Fibroblast of pulmonary artery (primary cell): ENCODE measurements at places on chromosomes 7 and 10.

- no peak for DNase-seq
These were observed 5.8 kb downstream of the IKZF1 start for GRCh38 chr7:50310361-50310760.

GRCh38 chr10:14383266-14383665, 52.5 kb upstream of the FRMD4A start:
- DNase-seq, result peak; percentile 23

GRCh38 chr7:115410434-115410820, 488.5 kb downstream of the MDFIC start:
- no peak for DNase-seq

- DNase-seq, result no peak
These were observed 56.6 kb upstream of the RAB18 start for GRCh38 chr10:27447540-27447939.

GRCh38 chr7:31893365-31893764, 176.8 kb downstream of the PDE1C start:
- DNase-seq, result no peak

- peak; percentile 17 for DNase-seq
These were observed 243.8 kb upstream of the ETV1 start for GRCh38 chr7:14233076-14233867.

DNA sequence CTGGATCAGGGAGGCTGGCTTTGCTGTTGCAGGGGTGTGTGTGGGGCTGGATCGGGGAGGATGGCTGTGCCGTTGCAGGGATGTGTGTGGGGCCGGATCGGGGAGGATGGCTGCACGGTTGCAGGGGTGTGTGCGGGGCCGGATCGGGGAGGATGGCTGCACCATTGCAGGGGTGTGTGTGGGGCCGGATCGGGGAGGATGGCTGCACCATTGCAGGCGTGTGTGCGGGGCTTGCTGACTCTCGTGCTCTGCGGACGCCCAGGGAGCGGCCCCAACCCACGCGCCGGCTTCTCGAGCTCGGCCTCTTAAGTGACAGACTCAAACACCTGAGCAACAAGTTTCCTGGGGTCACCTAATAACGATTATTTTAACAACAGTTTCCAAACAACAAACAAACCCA, 518.2 kb downstream of the DNAJB6 start:
- no peak for DNase-seq

GRCh38 chr10:6396652-6397051, 183.4 kb downstream of the PRKCQ start:
- peak; percentile 33 for DNase-seq

GRCh38 chr10:3639546-3639945, 145.5 kb downstream of the KLF6 start:
- no peak for DNase-seq

GRCh38 chr10:6136215-6137201, 47.7 kb downstream of the RBM17 start:
- DNase-seq, result peak; percentile 58

GRCh38 chr10:28317760-28318159, 14.9 kb upstream of the MPP7 start:
- DNase-seq, result no peak

GRCh38 chr10:100614429-100615095, 78.8 kb downstream of the HIF1AN start:
- no peak for DNase-seq

DNA sequence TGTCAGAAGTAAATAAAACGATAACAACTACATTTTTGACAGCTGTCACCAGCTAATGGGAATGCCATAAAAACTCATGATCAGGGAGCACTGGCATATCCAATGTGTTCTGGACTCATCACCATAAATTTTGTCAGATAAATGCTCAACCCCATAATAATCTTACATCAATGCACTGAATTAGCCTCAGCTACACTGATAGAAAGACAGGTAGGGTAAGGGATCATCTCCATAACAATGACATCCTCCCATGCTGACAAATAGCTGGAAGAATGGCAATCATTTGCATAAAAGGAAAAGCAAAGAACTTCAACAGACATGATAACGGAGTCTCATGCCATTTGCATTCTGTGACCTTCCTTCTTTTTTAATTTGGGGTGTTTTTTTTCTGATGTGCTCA, 352.8 kb upstream of the PFKP start:
- DNase-seq, result no peak

- peak; percentile 62 for DNase-seq
These were observed 67.6 kb upstream of the CTNNA3 start for GRCh38 chr10:67763499-67764011.

DNA sequence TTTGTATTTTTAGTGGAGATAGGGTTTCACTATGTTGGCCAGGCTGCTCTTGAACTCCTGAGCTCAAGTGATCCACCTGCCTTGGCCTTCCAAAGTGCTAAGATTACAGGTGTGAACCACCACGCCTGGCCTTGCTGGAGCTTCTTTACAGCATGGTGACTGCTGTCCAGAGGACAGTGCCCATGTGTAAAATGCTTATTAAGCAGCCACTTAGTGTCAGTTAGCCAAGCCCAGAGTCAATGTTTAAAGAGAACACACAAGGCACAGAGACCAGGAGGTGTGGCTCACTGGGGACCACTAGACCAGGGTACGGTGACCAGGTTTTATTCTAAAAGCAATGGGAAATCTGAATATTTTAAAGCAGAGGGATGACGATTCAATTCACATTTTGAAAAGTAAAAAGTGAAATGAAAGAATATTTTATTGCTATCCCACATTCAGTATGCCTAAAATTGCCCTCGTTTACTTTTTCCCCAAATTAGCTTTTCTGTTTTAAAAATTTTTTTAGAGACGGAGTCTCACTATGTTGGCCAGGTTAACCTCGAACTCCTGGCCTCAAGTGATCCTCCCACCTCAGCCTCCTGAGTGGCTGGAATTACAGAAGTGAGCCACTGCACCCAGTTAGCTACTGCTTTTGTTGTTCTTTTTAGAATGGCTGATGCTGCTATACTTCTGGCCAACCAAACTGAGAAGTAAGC, 172.8 kb downstream of the NRP1 start:
- DNase-seq, result no peak

- peak; percentile 90 for DNase-seq
These were observed at the start of the genes GLUD1 and SHLD2 for GRCh38 chr10:87094373-87095235. Gene GLUD1, minus strand, starts transcription at chr10:87094843. Its CDS starts 74 bp downstream, at chr10:87094769. Gene SHLD2, plus strand, starts transcription at chr10:87095206. Its CDS starts 56,149 bp downstream, at chr10:87151355.

DNA sequence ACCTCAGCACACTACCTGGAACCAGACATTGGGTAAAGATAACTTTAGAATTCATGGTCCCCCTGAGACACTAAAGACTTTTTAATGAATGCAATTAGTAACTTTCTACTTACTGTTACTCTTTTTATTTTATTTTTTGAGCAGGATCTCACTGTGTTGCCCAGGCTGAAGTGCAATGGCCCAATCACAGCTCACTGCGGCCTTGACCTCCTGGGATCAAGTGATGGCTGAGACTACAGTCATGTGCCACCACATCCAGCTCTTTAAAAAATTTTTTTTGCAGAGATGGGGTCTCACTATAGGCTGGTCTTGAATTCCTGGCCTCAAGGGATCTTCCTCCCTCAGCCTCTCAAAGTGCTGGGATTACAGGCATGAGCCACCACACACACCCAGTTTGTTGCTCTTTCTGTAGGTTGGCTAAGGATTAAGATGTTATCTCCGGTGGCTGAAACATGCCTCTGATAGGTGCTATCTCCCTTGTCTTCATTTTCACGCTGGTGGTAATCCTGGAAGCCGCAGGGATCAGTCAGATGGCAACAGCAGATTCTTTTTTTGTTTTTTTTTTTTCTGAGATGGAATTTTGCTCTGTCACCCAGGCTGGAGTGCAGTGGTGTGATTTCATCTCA, 128.3 kb downstream of the TCF7L2 start:
- DNase-seq, result no peak

GRCh38 chr10:112365014-112365432, 8.9 kb upstream of the ACSL5 start:
- DNase-seq, result no peak

GRCh38 chr7:33062023-33062781, at the start of gene NT5C3A:
Gene NT5C3A, minus strand, starts transcription at chr7:33062776. Its CDS starts 71 bp downstream, at chr7:33062705.
- peak; percentile 31 for DNase-seq

DNA sequence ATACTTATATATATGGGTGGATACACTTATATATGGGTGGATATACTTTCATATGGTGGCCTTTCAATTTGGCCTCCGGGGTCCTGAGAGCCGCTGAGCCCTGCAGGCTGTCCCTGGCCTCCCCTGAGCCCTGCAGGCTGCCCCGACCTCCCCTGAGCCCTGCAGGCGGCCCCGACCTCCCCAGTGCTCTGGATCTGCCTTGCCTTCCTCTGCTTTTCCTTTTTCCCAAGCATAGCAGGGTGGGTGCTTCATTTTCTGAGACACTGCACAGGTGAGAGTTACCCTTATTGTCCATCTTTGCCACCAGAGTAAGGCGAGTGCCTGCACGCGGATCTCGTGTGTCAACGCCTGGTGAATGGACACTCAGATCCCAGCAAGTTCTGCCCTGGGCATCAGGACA, 106.6 kb downstream of the VIPR2 start:
- DNase-seq, result no peak

DNA sequence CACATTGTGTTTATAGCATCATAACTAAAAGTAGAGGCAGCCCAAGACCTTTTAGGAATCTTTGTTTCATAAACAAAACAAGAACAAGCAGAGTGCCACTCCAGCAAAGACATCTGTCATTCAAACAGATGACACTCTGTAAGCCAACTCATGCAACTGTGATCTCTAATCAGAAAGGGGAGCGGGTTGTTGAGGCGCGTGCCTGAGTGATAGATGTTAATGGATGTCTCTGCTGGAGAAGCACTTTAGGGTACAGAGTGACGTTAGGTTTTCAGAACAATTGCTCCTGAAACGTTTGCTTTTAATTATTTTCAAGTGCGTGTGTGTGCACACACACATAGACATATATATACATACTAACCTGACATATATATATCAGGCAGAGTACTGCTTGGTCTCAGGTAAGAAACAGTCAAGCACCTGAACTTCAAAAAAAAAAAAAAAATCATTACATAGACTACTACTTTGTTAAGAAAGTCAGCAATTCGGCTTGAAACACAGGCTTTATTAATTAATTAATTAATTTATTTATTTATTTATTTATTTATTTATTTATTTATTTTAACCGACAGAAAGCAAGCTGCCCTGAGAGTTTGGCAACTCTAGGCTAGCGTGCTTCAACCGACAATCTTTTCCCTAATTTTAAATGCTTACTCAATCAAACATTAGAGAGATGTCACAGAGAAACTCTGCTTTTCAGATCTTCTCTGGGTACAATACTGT, 109.1 kb downstream of the POU6F2 start:
- no peak for DNase-seq

- DNase-seq, result no peak
These were observed 49.1 kb upstream of the BTBD16 start for GRCh38 chr10:122221958-122222357.

GRCh38 chr7:46932676-46933424, 649.1 kb downstream of the TNS3 start:
- DNase-seq, result peak; percentile 96

DNA sequence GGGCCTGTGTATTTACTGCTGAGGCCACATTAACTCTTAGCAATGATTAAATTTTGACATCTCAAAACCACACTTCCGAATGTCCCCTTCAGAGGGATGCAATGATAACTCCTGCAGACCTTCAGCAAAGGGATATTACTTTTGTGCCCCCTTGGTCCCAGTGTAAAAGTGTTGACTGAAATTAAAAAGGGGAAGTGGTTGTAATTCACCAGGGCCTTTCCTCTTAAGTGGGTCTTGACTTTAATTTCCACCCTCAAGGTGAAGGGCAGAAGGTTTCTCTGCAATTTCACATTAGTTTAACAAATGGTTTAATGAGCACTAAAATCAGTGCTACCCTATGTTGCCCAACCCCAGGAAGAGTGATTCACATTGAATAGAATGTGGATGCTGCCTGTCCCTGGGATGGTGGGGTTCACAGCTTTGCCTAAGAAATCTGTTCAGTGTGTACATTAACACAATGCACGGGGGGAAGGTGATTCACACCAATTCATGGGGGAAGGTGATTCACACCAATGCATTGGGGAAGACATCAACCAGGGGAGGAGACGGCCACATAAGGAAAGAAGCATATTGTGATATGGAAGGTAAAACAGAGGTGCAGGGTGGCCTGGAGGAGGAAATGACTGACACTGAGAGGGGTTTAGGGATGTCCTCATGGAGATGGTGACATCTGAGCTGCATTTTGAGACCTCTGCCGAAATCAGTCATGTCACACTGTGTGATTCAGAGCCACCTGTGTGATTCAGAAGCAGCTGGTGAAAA, 19.4 kb upstream of the TNS3 start:
- DNase-seq, result peak; percentile 84

DNA sequence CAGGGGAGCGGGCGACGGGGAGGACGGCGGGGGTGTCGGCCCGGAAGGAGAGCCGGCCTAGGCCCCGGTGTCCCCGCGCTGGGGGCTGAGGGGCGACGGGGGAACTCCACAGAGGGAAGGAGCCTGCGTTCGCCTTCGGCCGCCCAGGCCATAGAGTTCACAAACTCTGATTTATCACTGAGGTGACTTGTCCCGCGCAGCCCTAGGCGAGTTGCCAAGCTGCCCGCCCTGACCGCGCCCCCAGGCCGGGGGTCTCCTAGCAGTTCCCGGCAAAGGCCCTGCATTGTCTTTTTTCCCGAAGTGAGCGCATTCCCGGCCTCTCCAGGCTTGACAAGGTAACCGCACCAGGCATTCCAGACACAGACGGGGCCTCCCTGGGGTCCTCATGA, 2.9 kb upstream of the NKX6-2 start:
- DNase-seq, result no peak
